Activated T-cell treated with anti-CD3 and anti-CD28 coated beads, Interleukin-2, amount 50 U/mL, for 72 hours (primary cell): ENCODE measurements at places on chromosomes 1 and 21. TPM values are rescaled to one million over a fixed set of nuclear protein-coding genes. Genes with fewer than 3 reads are reported as not detected.
A peak's percentile ranks its signal among the peaks of the same experiment; 100 is the strongest.

GRCh38 chr1:101238031-101238628 is 1.3 kb downstream of the S1PR1 start:
- no peaks in the 10 kb centered on the region for H3K27me3 ChIP-seq
- DNase-seq, result peak; percentile 65
- peak overlapping the region; percentile 97 for H3K4me3 ChIP-seq
- peaks cover 57% of the 10 kb centered on the region for H3K36me3 ChIP-seq
- H3K4me1 ChIP-seq, result peaks cover 59% of the 10 kb centered on the region

DNA sequence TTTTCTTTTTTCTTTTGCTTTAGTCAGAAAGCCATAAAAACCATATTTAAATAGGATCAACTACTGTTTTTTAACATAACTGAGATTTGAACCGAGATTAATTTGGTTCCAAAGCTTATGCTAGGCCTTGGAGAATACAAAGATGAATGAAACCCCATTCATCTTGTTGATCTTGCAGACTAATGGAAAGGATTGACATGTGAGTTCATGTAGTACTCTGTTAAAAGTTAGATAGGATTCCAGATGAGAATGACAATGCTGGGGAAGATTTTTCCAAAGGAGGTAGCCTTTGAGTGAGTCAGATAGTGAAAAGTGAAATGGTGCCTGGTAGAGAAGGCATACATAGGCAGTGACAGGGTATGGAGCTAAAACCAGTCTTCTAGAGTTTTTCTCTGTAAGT is 22.7 kb downstream of the RBM15 start:
- H3K27ac ChIP-seq, result no peak overlapping the region
- H3K27me3 ChIP-seq, result no peaks in the 10 kb centered on the region
- no peak for DNase-seq
- peaks cover 9% of the 10 kb centered on the region for H3K36me3 ChIP-seq
- peaks cover 5% of the 10 kb centered on the region for H3K4me1 ChIP-seq

DNA sequence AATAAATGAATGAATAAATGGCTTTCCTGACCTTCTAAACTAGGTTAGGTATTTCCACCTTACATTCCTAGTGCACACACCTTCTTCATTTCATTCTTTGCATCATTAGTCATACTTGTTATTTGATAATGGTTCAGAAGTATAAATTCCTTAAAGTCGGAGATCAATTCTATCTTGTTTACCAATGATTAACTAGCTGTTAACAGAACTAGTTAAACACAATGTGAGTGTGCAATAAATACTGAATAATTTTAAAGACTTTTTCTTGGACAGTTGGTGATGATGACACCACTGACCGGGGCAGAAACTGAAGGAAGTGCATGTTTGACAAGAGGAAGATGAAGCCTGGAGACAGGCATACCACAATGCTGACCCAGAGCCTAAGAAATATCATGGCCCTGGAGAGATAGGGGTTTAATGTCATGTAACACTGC is 207.1 kb upstream of the DEPDC1 start:
- H3K36me3 ChIP-seq, result no peaks in the 10 kb centered on the region
- no peak for DNase-seq
- no peak overlapping the region for H3K4me3 ChIP-seq
- no peaks in the 10 kb centered on the region for H3K27me3 ChIP-seq

- H3K4me3 ChIP-seq, result peak within 1 kb of the TSS; percentile 69
- peaks cover 51% of the 10 kb centered on the region for H3K27me3 ChIP-seq
- H3K36me3 ChIP-seq, result no peaks in the 10 kb centered on the region
- H3K4me1 ChIP-seq, result no peaks in the 10 kb centered on the region
- DNase-seq, result peak; percentile 79
- no peak within 1 kb of the TSS for H3K27ac ChIP-seq
These were observed at the start of gene HEYL for GRCh38 chr1:39639305-39640130. HEYL (minus strand) TSS chr1:39639643; CDS start chr1:39639625, 18 bp downstream.

Gene MOV10
- total RNA-seq, result 76.8 TPM
